ENCODE measurements at places on chromosomes 6 and 20.
A peak's percentile ranks its signal among the peaks of the same experiment; 100 is the strongest.

- no peak for DNase-seq
Measured at GRCh38 chr20:37856932-37857660, 45.8 kb upstream of the VSTM2L start.

DNA sequence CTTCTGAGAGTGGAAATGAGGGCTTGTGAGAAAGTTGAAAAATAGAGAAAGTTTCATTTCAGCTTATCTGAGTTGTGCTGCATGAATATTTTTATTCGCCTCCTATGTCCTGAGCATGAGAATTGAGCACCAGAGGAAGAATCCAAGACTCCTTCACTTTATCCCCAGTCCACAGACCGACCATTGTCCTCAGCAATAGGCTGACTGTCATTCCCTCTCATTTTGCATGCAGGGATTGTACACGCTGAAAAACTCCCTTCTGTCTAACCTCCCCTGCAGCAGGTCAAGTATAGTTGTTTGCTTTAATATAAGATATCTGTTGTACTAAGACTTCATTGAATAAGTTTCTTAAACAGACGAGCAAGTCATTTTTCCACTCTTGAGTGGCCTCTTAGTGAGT lies 437.6 kb downstream of the PRKN start:
- DNase-seq = no peak

- DNase-seq = no peak
Measured at GRCh38 chr20:20743511-20744169, 31.2 kb upstream of the RALGAPA2 start.

GRCh38 chr20:32483351-32484224 lies 101.5 kb downstream of the NOL4L start:
- DNase-seq = peak; percentile 80

DNA sequence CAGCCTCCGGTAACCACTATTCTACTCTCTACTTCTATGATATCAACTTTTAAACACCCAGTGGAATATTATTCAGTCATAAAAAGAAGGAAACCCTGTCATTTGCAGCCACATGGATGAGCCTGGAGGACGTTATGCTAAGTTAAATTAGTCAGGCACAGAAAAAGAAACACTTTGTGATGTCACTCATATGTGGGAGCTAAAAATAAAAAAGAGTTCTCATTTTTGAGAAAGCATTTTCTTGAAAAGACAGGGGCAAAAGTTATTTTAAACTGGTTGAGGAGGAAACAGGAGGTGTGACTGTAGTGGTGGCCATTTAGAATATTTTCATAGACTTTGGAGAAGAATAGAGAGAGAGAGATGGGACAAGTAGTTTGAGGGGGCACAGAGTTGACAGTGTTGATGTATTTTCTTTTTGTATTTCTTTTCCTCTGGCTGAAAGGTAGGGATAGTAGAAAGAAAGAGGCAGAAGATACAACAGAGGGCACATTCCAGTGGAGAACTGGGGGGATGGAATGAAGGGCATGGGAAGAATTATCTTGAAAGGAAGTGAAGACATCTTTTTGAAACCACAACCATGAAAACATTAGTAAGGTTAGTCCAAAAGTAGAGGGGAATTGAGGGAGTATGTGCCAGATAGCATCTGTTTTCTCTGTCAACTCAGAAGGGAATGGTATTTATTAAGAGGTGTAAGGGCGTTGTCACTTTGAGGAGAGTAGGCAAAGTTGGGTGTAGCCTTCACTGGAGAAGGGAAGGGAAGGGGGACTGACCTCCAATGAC lies 181.3 kb upstream of the GMDS start:
- no peak for DNase-seq

DNA sequence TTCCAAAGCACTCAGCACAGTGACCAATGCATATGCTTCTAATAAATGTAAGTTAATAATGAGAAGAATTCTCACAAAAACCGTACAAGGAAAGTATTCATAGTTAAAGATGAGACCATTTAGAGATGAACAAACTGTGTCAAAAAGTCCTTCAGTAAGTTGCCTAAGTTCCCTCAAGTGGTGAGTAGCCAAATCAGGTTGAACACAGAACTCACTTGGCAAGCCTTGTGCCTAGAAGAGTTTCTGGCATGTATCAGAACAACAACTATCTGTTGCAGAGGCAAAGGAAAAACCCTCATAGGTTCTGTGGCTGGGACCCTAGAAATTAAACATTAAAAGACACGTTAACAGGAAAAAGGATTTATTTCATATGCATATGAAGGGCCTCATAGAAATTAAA lies 129.6 kb upstream of the DOK5 start:
- DNase-seq = no peak

GRCh38 chr20:10430000-10430466 lies 4.0 kb downstream of the MKKS start:
- DNase-seq = no peak

GRCh38 chr6:41455410-41455809 lies 90.8 kb upstream of the FOXP4 start:
- DNase-seq = no peak

Data from CD4-positive, alpha-beta T cell (primary cell).